ENCODE measurements at places on chromosomes 7 and 10.
A peak's percentile ranks its signal among the peaks of the same experiment; 100 is the strongest.

- DNase-seq, result no peak
Observed at GRCh38 chr10:35005868-35006267, 84.3 kb downstream of the CUL2 start.

DNA sequence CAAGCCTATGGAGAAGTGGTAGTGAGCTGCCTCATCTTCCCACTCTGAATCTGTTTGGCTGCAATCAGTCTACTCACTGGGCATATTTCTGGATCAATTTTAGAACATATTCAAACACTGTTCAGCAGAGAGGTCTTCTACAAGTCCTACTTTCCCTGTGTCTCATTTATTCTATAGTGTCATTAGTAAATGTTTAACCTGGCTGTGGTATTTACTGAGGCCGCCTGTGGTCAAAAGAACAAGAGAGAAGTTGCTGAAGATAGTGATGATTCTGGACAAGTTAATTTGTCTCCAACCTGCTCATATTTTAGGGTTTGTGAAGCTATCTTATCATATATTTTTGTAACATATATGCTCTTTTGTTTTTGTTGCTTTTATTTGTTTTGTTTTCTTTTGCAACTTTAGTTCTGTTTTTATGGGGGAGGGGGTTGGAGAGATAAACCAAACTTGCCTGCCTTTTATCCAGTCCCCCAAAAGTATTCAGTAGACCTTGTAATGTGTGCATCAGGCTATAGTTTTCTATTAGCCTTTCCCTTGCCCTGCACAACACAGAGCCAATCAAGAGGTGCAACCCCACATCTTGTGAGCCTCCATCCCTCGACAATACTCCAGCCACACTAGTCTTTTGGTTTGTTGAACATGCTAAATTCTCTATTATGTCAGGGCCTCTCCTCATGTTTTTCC is 362.8 kb upstream of the MBL2 start:
- DNase-seq, result no peak

- peak; percentile 88 for DNase-seq
Observed at GRCh38 chr10:103502849-103503660, 9.6 kb downstream of the NEURL1 start.

DNA sequence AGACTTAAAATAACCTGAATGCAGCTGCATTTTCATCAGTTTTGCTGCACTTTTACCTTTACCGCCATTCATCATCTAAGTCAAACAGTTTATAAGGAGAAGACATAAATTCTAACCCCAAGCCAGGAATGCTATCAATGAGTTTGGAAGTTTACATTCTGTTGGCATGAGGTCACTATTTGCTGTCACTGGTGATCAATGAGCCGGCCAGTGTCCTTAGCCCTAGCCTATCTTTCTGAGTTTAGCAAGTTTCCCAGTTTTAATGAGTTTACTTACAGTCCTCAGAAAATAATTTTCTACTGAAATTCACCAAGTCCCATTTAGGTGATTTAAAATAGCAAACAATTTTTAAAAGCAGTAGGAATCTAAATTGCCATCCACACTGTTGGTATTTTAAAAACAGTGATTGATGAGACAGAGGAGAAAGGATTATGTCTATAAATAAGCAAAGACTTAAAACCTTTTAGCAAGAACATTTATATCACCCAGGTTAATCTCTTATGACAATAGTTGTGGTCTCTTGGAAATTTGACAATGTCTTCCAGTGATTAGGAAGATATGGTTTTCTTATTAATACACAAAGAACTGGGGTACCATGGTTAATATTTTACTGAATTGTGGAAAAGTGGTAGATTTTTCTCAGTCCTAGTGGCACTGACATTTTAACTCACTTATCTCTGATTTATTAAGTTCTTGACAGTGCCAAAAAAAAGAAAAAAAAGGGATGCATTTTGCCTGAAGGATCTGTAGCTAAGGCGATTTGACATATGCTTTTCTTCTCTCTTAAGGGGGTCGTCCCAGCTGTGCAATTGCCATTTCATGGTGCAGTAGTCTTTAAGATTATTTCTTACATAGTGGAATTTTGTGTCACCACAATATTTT is 443.4 kb upstream of the ANKRD30A start:
- no peak for DNase-seq

GRCh38 chr7:3210531-3210930 is 90.5 kb upstream of the SDK1 start:
- no peak for DNase-seq

- no peak for DNase-seq
Observed at GRCh38 chr7:50826371-50827172, 43.9 kb upstream of the GRB10 start.

DNA sequence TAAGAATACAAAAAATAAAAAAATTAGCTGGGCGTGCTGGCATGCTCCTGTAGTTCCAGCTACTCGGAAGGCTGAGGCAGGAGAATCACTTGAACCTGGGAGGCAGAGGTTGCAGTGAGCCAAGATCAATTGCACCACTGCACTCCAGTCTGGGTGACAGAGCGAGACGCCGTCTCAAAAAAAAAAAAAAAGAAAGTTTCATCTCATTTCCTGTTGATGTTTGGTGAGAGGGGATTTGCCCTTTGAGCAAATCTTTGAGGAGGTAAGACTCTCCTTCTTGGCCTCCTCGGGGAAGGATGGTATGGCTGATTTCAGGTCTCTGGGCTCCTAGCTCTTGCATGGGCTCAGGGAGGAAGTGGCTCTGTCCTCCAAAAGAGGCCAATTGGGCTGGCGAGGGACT is 3.6 kb upstream of the GRID2IP start:
- DNase-seq, result no peak

DNA sequence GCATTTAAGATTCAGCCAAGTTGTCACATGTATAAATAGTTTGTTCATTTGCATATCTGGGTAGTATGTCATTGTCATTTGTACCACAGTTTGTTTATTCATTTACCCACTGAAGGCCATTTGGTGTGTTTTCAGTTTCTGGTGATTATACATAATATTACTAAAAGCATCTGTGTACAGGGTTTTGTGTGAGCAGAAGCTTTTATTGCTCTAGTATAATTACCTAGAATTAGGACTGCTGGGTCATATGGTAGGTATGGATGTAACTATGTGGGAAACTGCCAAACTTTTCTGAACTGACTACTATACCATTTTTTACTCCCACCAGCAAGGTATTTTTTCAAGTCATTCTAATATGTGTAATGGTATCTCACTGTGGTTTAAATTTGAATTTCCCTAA is 584.0 kb upstream of the GHITM start:
- DNase-seq, result no peak

DNA sequence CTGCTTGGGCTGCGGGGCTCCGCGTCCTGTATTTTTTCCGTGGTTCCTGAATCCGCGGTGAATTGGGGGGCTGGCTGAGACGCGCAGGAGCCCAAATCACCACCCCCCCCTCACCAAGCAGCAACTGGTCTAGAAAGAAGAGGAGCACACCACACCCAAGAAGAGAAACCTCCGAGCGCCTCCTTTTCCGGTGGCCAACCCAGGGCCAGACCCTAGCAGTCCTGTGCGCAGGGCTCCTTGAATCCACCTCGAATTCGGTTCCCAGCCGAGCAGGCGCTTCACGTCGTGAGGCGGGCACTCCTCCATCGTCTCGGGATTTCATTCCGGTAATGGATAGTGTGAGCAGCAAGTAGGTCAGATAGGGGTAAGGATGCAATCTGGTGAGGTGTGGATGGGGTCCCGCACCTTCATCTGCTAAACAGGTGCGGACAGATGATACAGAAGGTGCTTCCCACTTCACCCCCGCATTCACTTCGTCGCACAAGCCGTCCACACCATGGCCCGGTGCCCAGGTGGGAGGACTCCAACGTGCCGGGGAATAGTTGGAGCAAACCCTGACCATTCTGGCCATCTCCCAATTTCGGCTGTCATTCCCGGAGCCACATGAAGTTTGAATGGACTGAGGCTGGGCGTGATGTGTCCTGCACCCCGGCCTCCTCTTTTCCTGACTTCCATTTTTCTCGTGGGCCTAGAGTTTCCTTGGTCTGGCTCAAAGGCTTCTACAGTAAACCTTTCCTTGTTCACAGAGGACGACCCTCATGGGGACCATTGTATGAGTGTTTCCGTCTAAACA is 19.8 kb upstream of the ZNF273 start:
- DNase-seq, result peak; percentile 59

DNA sequence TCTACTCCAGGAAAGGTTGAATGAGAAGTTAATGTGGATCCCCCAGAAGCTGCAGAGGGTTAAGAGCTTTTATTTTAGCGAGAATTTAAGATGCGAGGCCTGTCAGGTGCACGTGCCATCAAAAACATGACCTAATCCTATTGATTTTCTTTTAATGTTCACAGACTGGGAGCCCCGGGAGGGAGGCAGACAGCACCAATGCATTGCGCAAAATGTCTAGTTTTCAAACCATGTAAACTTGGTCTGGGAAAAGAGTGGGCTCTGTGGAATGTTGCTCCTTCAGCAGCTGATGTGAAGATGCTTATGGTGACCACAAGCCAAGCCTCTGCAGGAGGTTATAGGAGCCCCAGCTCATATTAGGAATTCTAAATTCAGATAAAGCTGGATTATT is 172.0 kb upstream of the ITGB1 start:
- no peak for DNase-seq

DNA sequence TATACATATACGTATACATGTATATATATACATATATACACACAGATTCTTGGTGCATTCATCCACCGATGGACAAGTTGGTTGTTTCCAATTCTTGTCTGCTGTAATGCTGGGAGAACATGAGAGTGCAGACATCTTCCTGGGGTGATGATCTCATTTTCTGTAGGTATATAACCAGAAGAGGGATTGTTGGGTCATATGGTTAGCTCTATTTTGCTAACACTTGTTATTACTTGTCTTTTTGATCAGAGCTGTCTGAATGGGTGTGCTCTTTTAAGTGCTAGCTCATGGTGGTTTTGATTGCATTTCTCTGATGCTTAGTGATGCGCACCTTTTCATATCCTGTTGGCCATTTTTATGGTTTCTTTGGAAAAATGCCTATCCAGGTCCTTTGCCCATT is 106.4 kb downstream of the TAX1BP1 start:
- no peak for DNase-seq

DNA sequence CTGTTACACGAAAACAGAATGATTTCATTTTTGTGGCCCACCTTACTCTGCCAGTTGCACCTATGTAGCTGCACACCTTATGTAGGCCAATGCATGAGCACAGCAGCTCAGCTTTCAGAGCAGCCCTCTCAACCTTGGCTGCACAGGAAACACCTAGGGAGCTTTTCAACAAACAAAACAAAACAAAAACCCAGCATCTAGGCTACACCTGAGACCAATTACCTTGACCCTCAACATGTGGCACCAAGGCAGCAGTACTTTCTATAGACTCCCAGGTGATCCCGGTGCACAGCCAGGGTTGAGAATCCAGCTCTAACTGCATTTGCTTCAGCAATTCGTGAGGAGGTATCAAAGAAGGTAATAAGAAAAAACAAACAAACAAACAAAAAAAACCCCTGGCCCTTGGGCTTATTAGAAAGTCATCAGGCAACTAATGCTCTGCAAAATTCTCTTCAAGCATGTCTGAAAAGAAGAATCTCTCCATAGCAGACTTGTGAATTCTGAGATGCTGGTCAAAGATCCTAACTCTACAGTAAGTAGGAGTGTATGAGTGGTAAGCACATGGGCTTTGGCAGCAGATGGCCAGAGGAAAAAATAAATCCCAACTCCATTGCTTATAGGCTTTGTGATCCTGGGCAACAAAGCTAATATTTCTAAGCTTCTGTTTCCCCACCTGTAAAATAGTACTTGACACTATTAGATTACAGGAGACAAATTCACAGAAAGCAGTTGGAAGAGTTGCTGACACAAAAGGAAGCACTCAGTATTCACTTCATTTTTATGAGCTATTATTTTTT is 113.4 kb upstream of the NOBOX start:
- DNase-seq, result no peak

DNA sequence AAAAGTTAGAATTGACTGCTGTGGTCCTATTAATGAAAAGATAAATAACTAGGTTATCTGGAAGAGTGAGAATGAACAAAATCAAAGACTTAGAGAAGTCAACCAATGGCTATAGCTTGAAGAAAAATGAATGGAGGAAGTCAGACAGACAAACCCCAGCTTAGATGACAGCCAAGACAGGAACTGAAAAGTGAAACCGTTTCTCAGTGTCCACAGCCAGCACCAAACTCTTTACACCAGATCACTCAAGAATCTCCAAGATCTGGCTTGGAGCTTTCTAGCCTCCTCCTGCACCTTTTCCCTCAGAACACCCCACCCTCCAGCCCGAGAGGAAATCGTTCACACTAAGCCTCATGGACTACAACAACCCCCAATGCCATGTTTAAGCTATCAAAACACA is 167.0 kb downstream of the SFMBT2 start:
- no peak for DNase-seq

DNA sequence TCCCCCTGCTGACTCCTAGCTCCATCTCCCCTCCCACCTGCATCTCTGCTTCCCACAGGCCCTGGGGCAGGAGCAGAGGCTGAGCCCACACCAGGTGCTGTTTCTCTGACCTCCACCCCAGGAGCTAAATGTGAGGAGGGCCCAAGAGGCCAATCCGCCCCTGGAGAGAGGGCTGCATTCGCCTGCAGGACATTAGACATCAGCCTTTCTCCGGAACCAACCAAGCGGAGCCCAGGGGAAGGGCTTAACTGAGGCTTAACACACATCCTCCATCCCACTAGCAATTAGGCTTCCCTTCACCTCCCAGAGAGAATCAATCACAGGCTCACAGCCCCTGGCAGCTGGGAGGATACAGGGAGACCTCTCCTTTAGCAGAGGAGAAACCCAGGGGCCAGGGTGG is 50.5 kb downstream of the SH3PXD2A start:
- no peak for DNase-seq

- no peak for DNase-seq
Observed at GRCh38 chr7:66640802-66641525, 12.3 kb downstream of the KCTD7 start.

- no peak for DNase-seq
Observed at GRCh38 chr7:147593271-147594057, 997.1 kb upstream of the C7orf33 start.

DNA sequence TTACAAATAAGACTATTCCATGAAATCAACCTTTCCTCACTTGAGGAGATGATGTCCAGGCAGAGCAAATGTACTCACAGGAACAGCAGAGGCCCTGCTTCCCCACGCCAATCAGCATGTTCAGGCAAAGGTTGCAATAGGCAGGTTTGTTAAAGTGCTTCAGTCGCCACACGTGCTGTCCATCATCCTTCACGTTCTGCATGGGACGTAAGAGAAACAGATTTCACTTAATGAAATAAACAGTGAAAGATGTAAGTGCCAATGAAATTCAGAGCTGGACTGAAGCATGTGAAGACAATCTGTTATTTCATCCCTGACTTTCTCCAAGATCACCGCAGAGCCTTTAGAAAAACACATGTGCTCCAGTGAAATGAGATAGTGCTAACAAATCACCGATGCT is 217.4 kb downstream of the DGKB start:
- no peak for DNase-seq

- DNase-seq, result no peak
Observed at GRCh38 chr10:108244443-108245228, 1080.1 kb upstream of the SORCS1 start.

- peak; percentile 59 for DNase-seq
Observed at GRCh38 chr7:107147464-107148393, 21.1 kb upstream of the HBP1 start.

DNA sequence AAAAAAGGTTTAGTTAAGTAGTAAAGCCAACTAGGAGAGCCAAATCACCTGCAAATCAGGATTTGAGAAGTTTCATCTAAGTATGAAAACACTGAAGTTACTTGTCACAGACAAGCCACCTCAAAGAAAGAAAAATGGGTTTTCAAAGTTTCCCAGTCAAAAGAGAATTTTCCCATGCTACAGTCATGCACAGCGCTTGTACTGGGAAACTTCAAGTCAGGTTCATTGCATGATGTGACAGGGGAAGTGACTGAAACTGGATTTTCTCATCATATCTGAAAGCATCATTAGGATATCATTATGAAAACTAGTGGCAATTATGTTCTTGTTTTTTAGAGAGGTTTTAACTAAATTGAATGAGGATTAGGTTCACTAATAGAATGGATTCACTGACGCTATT is 167.0 kb downstream of the SGMS1 start:
- no peak for DNase-seq
